ENCODE measurements at places on chromosomes 5 and 9.

DNA sequence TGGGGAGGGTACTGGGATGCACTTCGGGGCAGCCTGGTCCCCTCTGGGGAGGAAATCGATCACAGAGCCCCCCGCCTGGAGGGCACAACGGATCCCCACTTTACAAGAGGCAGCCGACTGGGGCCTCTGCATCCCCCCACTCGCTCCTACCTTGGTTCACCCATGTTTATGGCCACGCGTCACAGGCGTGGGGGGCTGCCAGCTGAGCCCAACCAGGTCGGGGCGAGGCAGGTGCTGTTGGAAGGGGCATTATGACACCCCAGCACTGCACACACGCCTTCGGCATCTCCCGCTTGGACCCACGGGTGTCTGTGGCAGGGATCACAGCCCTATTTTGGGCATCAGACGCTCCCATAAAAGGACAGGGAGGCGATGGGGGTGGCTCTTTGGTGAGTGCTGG lies 14.6 kb downstream of the SOHLH1 start:
- no peak for DNase-seq

DNA sequence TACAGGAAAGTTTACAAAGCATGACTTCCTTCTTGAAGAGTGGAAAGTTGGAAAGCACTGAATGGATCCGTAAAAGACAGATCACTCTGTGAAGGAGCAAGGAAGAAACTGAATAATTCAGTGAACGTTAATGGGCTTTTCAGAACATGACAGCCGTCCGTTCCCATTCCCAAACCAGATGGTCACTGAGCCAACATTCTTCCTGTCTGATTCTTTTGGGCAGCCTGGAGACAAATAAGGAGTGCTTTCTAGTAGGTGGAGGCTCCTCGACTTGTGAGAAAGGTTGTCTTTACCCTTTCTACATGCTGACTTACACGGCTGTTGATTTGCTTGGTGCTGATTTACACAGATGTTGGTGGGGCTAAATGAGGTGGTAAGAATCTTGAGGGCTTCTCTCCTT lies 51.0 kb upstream of the PAPPA start:
- DNase-seq, result no peak

DNA sequence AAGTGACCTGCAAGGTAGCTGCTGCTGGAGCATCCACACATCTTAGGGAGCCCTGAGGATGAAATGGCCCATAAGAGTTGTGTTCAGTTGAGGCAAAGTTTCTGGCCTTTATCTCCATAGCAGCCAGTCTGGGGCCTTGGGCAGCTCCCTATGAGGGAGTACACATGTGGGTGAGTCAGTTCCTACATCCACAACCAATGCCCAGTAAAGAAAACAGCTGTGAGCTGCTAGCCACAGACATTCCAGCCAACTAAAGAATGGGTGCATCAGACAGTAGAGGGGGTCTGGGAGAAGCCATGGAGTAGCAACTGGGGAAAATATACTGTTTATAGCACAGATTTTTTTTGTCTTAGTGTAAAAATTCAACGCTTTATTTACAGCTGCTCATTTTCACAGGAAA lies 720.7 kb downstream of the TLE1 start:
- no peak for DNase-seq

- peak; percentile 66 for DNase-seq
Measured at GRCh38 chr9:110543631-110544051, 35.9 kb downstream of the SVEP1 start.

DNA sequence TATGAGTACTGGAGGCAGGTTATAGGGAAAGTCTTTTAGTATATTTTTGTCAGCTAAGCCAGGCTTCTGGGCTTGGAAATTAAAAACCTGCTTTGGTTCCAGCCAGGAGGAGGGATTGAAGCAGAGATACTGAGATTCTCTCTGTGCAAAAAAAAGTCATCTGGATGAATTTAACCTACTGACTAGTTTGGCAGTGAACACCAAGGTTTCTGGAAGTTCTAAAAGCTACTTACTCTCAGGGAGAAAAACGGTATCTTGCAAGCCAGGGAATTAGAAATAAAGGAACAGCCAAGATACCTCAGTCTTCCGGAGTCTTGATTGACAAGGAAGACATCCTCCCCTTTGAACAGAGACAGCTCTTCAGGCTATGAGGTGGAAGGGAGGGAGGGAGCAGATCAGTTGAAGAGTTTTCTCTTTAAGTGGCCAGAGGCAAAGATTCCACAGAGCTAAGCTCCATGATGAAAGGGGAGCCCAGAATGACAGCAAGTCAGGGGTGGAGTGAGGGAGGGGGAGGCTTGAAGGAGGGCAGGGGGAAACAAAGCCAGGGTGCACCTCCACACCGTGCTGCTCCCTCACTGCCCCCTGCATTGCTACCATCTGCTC lies 8.3 kb upstream of the ZBTB34 start:
- no peak for DNase-seq

DNA sequence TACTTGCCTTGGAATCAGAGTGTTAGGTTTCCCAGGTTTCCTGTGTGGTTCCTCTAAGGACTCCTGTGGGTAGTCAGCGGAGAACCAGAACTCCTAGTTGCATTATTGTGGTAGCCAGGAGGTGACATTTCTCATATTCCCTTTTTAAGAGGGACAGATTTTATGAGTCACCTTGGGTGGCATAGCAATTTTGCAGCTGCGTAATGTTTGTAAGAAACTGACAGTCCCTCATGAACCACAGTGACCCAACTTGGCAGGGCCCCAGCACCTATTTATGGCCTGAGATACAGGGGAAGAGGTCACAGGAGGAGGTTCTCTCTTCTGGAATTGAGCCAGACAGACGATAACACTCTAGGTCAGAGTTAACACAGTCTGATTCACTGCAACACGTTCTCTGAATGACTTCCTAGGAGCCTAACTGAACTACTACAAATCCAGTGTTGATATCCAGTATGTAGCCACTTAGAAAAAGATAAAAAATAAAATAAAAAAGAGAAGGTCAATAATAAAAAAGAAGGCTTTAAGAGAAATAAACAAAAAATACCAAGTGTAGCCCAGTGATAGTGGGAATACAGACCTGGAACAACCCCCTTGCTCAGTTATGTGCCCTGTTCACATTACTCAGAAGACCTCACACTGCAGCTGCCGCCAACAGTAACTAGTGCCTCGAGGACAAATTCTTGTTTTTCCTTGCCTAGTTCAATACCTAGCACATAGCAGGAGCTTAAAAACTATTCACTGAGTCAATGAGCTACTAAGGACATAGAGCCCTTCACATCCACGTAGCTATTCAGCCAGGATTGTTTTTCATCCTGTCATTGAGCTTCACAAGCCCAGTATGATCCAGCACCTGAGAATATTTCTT lies 50.7 kb upstream of the VLDLR start:
- peak; percentile 92 for DNase-seq

DNA sequence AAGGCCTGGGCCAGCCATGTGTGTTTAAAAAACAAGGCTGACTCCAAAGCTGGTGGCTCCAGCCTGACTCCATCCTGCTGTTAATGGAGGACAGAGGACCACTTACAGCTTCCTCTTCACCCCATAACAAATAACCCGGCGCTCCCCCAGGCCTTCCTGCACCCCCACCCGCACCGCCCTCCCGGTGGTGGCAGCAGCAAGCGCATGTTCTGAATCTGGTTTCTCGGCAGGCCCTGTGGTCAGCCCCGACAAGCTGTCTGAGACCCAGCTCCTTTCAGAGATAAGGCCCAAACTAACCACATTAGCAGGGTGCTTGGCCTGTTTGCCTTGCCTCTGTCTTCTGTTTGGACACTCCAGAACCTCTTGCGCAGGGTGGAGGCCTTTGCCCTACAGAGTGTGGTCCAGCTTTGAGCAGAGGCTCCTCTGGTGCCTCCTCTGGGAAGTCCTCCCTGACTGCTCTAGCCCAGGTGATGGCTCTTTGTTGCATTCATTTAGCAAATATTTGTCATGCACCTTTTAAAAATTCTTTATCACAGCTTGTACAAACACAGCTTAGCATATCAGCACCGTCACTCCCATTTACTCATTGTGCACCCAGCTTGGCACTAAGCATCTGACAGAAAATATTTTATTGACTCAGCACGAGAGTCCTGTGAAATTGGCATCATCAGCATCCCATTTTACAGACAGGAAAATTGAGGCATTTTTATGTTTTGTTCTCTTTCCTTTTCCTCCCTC lies 78.4 kb downstream of the NDFIP1 start:
- DNase-seq, result no peak

DNA sequence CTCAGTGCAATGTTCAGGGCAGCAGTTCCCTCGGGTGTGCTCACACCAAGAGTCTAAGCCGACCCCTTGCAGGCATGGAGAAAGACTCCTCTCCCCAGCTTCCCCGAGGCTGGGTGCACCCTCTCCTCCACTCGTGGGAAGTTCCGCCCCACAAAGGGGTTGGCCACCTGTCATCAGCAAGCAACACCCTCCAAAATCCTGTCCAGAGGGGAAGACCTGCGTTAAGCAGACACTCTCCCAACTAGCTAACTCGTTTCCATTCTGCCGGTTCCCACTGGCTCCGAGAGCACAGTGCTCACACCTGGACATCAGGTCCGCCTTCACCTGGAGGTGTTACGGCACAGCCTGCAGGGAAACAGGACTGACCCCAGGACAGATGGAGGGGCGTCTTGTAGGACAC lies 117.9 kb upstream of the IRX4 start:
- DNase-seq, result no peak

DNA sequence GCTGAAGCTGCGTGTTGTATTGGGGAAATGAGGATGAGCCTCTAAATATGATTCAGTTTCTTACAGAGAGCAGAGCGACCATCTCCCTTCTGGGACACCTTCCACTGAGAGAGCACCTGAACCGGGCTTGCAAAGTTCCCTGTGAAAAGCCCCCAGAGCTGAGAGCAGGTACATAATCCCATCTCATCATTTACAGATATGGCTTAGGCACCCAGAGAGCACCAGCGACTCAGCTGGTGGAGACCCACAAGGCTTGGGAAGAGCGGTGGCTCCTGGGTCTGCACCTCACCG lies 324.3 kb upstream of the IRX4 start:
- no peak for DNase-seq

DNA sequence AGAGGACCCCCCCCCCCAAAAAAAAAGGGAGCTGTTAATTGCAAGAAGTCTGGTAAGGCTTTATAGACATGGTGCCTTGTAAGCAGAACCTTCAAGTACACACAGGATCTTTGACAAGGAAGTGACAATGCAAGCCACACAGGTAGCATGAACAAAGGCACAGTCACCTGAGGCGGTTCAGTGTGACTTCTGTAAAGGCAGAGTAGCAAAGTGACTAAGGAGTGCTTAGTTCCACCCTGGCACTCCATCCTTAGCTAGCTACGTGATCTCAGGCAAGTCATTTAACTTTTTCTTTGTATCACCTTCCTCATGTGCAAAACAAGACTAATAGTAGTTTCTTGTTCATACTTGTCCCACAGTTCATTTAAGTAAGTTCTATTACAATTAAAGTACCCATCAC lies 282.0 kb downstream of the PRELID2 start:
- DNase-seq, result no peak

DNA sequence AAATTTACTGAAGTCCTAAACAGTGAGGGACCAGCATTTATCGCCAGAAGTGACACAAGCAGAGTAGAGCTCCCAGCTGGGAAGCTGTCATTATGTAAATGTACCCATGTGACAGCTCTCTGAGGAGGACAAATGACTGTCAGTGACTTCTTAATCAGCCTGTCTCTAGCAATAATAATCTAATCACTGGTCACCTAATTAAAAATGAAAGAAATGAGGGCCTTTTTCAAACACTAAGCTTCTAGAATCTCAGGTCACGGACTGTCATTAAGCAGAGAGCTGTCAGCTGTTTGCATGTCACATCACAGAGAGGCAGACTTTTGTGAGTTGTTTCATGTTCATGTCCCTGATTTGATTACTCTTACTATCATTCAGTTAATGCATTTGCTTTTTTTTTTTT lies 77.9 kb upstream of the FBXL17 start:
- no peak for DNase-seq

GRCh38 chr5:57341380-57341979 lies 141.1 kb downstream of the ACTBL2 start:
- DNase-seq, result no peak

GRCh38 chr9:116484492-116485061 lies 202.5 kb upstream of the TRIM32 start:
- no peak for DNase-seq

DNA sequence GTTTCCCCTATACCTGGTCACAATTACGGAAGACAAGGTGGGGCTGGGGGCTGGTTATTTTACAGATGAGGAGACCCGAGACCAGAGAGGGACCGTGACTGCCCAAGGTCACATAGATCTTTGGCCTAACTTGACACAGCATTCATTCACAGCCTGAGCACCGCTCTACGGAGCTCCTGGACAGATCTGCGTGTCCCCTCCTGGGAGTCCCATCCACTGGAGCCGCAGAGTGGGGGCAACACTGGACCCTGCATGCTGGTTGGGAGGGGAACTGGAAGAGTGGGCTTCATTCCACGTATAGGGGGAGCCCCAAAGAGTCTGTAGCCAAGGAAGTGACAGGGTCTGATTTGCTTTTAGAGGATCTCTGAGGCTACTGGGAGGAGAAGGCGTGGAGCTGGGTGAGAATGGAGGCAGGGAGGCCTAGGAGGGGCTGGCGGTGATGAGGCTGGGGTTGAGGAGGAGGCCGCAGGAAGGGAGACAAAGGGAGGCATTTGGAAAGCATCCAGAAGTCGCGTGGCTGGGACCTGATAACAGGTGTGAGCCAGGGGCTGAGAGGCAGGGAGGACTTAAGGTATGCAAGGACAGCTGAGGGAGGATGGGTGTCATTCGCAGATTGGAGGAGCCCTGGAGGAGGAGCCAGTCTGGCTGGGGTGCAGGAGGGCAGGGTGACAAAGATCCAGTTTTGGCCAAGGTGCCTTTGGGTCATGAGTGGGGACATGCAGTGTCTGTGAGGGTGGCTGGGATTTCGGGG lies 64.3 kb upstream of the IER5L start:
- DNase-seq, result peak; percentile 31

GRCh38 chr5:152864991-152865390 lies 459.9 kb upstream of the NMUR2 start:
- DNase-seq, result no peak

GRCh38 chr9:98783518-98784226 lies 12.7 kb downstream of the ANKS6 start:
- DNase-seq, result no peak

GRCh38 chr5:121707178-121707577 lies 144.5 kb upstream of the FTMT start:
- DNase-seq, result no peak

DNA sequence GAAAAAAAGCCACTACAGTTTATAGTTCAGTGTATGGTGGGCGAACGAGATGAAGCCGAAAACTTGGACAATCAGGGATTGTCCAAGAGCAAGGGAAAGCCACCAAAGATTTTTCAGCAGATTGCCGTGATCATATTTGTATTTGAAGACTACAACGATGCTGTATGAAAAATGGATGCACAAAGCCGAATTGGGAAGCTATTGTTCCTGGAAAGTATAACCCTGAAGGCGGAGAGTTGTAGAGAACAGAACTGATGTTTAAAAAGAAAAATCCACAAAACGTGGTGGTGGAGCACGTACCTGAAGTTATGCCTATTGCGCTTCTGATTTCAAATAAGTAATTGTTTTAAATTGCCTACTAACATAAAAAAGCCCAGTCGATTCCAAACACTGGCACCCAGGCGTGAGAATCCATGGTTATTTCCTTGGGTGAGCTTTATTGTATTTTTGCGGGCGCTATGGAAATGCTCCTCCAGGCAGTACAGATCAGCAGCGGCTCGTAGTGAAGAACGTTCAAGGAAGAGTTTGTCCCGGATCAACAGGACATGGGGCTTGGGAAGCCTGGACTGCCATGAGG lies 772 bp upstream of the TARS1 start:
- DNase-seq, result no peak

All from Right ventricle myocardium inferior (tissue), 1 donor.